ENCODE measurements at places on chromosomes 6 and 20. TPM values are rescaled to one million over a fixed set of nuclear protein-coding genes. Genes with fewer than 3 reads are reported as not detected.

The COL19A1 gene
- total RNA-seq = 0.14 TPM

- no peak for DNase-seq
Observed at GRCh38 chr6:157106487-157106886, 216.8 kb downstream of the TMEM242 start.

The RTEL1 gene
- total RNA-seq = 28.3 TPM

DNA sequence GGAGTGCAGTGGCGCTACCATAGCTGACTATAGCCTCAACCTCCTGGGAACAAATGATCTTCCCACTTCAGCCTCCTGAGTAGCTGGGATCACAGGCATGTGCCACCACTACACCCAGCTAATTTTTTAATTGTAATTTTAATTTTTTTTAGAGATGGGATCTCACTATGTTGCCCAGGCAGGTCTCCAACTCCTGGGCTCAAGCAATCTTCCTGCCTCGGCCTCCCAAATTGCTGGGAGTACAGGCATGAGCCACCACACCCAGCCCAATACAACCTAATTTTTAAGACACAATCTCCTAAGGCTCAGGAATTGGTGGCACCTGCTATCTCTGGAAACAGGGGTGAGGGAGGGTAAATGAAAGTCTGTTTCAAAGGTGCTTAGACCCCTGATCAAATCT, 5.8 kb downstream of the ZBTB24 start:
- DNase-seq = no peak

GRCh38 chr20:40255365-40255764, 433.7 kb downstream of the MAFB start:
- no peak for DNase-seq

DNA sequence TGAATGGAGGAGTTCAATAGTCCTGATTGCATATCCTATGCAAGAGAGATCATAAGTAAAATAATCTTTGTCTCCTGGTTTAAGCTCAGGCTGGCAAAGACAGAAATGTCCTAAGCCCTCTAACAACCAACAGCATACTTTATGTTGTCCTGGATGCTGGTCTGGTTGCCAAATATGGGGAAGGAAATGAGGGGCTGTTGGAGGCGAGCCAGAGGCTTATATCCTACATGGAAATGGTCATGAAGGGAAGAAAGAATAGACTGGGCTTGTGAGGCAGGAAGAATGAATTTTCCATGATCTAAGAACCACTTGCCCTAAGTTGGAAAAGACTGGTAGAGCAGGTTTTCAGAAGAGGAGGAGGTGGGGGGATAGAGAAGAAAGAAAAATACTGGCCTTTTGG, 237.1 kb downstream of the SMOC2 start:
- no peak for DNase-seq

DNA sequence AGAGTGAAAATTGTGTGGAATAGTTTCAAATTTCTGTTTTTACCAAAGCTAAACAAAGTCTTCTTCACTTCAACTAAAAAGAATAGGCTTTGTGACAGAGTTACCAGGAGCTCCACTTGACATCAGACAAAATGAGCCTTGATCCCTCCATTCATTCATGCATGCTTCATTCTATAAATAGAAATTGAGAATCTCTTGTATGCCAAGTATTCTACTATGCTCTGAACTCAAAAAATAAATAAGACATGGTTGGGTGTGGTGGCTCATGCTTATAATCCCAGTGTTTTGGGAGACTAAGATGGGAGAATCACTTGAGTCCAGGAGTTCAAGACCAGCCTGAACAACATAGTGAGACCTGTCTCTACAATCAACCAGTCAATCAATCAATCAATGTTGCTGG, 236.6 kb upstream of the FAM83B start:
- DNase-seq = no peak

- DNase-seq = no peak
Observed at GRCh38 chr6:136412410-136412809, 122.8 kb upstream of the BCLAF1 start.

- no peak for DNase-seq
Observed at GRCh38 chr6:98724537-98724936, 109.8 kb upstream of the POU3F2 start.

- DNase-seq = no peak
Observed at GRCh38 chr20:35772563-35773058, 796 bp downstream of the PHF20 start.

DNA sequence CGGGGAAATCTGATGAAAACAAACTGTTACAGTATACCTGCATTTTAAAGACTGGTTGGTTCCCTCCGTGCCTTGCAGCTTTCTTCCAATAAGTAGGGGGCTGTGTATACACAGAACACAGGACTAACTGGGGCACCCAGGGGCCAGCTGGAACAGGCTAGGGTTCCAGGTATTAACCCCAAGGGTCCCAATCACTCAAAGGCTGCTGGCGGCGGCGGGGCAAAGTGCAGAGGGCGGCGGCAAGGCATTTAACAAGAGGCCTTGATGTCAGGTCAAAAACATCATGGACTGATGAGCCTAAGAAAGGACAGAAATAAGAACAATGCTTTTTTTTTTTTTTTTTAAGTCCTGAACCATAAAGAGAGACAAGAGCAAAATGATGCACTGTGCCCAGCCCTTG, 2.5 kb downstream of the PMEPA1 start:
- no peak for DNase-seq

DNA sequence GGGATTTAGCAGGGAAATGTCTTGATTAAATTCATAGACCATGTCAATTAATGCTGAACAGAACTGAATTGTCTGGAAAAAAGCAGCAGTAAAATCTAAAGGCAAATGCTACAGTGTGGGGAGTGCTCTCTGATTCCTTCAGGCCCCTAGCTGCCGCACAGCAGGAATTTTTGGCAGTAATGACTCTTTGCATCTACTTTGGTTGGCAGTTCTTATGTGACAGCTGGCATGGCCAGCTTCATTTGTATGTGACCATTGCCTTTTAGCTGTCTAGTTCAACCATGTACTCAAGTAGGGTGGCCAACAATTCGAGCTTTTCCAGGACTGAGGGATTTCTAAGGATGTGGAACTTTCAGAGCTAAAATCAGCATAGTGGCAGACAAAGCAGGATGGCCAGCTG, 499.1 kb upstream of the MAN1A1 start:
- no peak for DNase-seq

The SMOC2 gene
- total RNA-seq = 77.6 TPM

DNA sequence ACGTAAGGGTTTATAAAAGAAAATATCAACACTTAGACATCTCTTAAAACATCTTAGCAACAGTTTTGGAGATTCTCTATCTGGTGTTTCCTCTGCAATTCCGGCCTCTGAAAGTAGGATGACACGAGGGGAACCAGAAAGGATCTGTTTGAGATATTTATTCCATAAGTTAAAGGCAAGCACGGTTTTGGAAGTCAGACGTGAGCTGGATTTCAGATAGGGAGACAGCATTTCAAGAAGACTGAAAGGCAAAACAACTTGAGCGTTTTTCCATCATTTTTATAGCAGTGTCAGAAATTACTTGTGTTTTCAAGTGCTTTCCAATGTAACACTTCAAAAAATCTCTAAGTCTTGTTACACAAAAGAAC, 52.9 kb upstream of the BTN3A2 start:
- no peak for DNase-seq

DNA sequence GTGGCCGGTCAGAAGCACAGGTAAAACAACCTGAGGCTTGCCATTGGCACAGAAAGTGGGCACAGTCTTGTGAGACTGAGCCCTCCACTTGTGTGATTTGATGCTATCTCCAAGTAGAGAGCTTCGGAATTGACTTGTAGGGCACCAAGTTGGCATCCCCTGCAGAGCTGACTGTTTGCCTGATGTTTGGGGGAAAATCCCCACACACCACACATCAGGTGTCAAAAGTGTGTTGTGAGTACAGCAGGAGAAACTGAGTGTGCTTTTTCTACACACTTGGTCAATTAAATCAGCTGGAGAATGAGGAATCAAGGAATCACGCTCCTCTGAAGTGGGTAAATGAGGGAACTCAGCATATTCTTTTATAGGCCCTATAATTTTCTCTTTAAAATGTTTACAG, 989 bp downstream of the SERINC3 start:
- no peak for DNase-seq

DNA sequence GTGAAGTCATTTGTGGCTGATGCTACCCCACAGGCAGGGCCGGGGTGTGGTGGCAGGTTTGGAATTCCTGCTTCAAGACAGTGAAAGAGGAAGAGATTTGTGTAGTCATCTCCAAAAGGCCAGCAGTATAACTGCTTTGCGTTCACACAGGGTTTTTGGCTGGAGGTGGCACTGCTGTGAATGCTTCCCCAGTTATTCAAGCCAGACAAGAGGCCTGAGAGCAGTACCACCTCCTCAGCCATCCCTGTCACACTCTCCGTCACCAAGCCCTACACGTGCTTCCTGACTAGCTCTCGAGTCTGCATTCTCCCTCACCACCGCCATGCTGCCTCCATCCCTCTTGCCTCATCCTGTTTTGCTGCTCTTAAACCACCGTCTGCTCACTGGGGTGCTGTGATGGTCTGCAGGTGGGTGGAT, 23.9 kb downstream of the ARMC2 start:
- no peak for DNase-seq

The SF3B5 gene
- 81.3 TPM for total RNA-seq
